Activated T-cell treated with anti-CD3 and anti-CD28 coated beads, Interleukin-2, amount 50 U/mL, for 24 hours (primary cell): ENCODE measurements at places on chromosomes 3 and 15.

DNA sequence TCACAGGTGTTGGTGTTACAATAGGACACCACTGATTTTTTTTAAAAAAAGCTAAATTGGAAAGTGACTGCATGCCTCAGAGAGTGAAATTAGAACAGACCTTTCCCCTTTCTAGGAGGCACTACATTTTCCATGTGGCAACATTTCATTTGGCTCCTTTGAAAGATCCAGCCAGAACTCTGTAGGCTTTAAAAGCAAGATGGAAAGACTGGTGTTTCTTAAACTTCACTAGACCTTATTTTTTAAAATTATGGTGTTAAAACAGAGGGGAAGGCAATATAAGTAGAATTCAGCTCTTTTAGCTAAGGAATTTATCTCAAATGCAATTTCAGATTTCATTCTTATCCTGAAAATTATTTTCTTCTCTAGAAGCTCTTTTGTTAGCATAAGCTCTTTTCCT, 317.6 kb upstream of the TGFBR2 start:
- H3K27ac ChIP-seq, result no peak overlapping the region
- no peak for DNase-seq
- H3K4me3 ChIP-seq, result no peak overlapping the region

DNA sequence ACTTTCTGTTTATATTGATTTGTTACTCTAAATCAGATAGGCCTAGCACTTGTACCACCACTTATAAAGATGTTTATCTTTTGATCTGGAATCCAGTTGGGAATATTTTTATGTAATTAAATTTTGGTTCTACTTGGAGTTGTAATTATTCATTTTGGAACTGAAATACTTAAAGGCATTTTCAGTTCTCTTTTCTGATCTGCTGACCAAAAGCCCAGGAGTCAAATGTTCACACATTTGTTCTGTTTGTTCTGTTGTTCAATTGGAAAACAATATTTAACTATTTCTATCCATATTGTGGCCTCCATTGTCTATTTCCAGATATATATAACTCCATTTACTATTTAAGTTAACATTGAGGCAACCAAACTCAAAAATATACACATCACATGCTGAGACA, 912.4 kb upstream of the EPHA6 start:
- no peaks in the 10 kb centered on the region for H3K4me1 ChIP-seq
- DNase-seq, result no peak
- no peak overlapping the region for H3K27ac ChIP-seq
- no peak overlapping the region for H3K4me3 ChIP-seq
- no peaks in the 10 kb centered on the region for H3K36me3 ChIP-seq

GRCh38 chr3:104696470-104696869, 670.2 kb upstream of the ALCAM start:
- H3K4me3 ChIP-seq, result no peak overlapping the region
- no peaks in the 10 kb centered on the region for H3K27me3 ChIP-seq
- no peaks in the 10 kb centered on the region for H3K4me1 ChIP-seq
- no peak overlapping the region for H3K27ac ChIP-seq

DNA sequence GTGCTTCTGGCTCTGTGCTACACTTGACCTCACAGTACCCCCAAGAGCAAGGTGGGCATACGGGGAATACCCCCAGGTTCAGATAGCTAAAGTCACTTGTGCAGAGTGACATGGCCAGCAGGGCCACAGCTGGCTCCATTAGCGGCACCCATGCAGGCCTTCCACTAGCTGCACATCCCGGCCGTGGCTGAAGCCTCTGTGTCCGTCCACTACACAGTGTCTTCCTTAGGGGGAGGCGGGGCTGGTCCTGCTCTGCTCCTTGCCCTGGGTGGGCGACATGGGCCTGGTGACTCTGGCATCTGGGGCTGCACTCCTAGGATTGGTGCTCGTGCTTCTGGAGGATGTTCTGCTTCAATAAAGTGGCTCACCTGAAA, 169.1 kb upstream of the IQSEC1 start:
- H3K4me3 ChIP-seq, result no peak overlapping the region
- H3K36me3 ChIP-seq, result no peaks in the 10 kb centered on the region

DNA sequence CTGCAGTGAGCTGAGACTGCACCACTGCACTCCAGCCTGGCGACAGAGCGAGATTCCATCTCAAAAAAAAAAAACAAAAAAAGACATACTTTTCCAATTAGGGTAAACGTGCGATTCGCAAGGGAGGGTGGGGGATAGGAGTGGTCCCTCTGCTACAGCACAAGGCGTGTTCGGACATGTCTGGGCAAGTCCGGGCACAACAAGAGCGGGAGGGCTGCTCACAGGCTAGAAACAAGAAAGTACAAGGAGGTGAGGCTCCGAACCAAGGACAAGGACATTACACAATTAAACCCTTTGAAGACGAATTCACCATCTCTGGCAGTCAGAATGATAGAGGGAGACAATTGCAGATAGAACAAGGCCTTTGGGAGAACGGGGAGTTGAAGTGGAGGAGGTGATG, 32.2 kb upstream of the BCL2A1 start:
- H3K4me3 ChIP-seq, result no peak overlapping the region
- DNase-seq, result no peak
- no peaks in the 10 kb centered on the region for H3K27me3 ChIP-seq

DNA sequence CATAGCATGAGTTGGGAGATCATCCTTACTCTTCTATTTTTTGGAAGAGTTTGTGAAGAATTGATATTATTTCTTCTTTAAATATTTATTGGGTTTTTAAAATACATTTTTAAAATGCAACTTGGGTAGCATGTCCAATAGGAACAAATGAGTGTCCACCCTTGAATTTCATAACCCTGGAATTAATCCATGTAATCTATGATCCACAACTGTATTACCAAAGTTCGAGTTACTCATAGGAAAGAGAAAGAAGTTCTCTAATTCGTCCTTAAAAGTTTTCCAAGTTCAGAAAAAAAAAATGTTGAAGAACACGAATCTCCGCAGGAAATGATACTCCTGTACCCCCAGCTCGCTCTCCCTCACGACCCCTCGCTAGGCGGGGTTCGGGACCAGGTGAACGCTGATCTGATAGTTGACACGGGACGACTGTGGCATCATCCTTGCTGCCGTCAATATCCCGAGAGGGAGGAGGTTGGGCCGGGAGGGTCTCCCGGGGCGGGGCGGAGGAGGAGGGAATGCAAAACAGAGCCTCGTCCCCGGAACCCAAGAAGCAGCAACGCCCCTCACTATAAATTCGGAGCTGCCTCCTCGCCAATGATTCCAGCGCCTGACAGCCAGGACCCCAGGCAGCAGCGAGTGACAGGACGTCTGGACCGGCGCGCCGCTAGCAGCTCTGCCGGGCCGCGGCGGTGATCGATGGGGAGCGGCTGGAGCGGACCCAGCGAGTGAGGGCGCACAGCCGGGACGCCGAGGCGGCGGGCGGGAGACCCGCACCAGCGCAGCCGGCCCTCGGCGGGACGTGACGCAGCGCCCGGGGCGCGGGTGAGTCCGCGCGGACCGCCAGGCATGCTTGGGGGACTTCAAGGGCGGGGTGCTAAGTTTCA, at the start of gene AGTR1:
Gene AGTR1 (plus strand): TSS at position 598 of the 884 bp plus-strand sequence. CDS start 43,133 bp downstream, outside the sequence.
- DNase-seq, result no peak
- H3K36me3 ChIP-seq, result no peaks in the 10 kb centered on the region
- H3K4me1 ChIP-seq, result no peaks in the 10 kb centered on the region
- H3K27ac ChIP-seq, result no peak within 1 kb of the TSS

- peaks cover 15% of the 10 kb centered on the region for H3K4me1 ChIP-seq
- H3K27me3 ChIP-seq, result peaks cover 49% of the 10 kb centered on the region
- no peaks in the 10 kb centered on the region for H3K36me3 ChIP-seq
- H3K4me3 ChIP-seq, result no peak overlapping the region
Observed at GRCh38 chr15:95559875-95560394, 770.6 kb upstream of the NR2F2 start.

DNA sequence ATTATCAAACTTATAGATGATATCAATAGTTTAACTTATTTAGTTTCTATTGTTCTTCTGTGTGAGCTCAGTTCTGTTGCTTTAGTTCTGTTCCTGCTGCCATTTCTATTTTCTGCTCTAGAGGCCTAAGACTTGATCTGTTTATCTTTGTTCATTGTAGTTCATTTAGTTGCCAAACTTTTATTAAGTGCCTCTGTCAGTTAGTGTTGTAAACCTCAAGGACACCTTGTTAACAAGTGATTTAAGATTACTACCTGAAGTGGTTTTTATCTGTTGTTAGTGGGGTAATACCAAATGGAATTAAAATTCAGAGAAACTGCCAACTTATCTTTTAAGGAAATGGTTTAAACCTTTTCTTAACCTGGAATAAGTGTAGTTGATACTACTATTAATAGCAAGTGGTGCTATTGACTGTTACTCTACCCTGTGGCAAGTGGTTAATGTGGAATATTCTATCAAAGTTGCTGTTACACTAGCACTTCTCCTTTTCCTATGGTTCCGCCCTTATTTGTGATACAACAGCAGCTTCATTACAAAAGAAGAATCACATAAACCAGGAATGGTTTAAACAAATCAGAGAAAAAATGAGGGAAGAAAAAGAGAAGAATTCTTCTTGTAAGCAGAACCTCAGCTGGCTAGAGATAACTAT, 500.6 kb upstream of the GOLIM4 start:
- H3K27ac ChIP-seq, result no peak overlapping the region
- no peaks in the 10 kb centered on the region for H3K4me1 ChIP-seq
- H3K4me3 ChIP-seq, result no peak overlapping the region
- H3K36me3 ChIP-seq, result no peaks in the 10 kb centered on the region

- peaks cover 6% of the 10 kb centered on the region for H3K4me1 ChIP-seq
- H3K36me3 ChIP-seq, result no peaks in the 10 kb centered on the region
- peak overlapping the region; percentile 23 for H3K27ac ChIP-seq
- no peak for DNase-seq
- H3K4me3 ChIP-seq, result no peak overlapping the region
Observed at GRCh38 chr3:42658091-42658770, 4.7 kb downstream of the ZBTB47 start.

DNA sequence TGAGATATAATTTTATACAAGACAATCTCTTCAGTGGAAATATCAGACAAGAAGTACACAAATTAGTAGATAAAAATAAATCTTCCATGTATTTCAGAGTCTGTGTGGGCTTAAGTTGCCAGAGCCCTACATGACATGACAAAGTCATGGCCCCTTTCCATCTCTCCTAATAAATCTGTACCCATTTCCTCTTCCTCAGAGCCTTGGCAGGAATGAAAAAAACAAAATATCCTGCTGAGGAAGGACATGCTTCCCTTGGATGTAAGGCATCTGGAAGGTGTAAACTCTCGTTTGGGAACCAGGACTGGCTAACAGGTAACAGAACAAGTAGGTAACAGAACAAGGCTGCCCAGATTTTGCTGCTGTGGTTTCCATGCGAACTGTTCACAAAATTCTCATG, 148.1 kb downstream of the SNRK start:
- no peak overlapping the region for H3K27ac ChIP-seq
- peaks cover 13% of the 10 kb centered on the region for H3K36me3 ChIP-seq
- H3K27me3 ChIP-seq, result no peaks in the 10 kb centered on the region
- H3K4me3 ChIP-seq, result no peak overlapping the region
- H3K4me1 ChIP-seq, result peaks cover 1% of the 10 kb centered on the region
- no peak for DNase-seq

DNA sequence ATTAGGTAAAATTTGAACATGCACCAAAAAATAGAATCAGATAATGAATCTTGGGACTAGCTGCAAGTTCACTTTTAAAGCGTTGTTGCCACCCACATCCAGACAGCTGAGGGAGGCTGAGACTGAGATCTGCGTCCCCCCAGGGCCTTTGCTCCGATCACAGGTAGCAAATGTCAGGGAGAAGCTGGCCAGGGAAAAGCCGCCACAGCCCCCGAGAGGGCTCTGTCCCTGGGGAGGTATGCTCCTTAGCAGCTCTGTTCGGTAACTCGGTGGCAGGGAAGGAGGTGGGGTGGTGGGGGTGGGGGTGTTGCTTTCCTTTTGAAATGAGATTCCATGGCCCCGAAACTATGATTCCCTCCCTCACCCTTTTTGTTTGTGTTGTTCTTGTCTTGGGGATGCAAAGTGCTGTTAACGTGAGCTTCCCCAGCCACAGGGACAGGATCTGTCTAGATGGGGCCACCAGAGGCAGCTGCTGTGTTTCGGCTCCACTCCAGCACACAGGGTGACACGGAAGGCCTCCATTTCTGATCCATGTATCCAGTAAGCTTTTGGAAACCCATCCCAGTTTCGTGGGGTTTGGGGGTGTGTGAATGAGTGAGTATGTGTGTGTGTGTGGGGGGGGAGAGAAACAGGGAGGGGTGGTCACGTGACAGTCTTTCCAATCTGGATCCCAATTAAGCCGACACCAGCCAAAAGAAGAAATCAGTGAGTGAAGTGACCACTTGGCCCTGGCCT, 1.1 kb upstream of the MINAR1 start:
- peaks cover 9% of the 10 kb centered on the region for H3K4me1 ChIP-seq
- H3K36me3 ChIP-seq, result no peaks in the 10 kb centered on the region
- peaks cover 78% of the 10 kb centered on the region for H3K27me3 ChIP-seq
- H3K27ac ChIP-seq, result no peak overlapping the region

DNA sequence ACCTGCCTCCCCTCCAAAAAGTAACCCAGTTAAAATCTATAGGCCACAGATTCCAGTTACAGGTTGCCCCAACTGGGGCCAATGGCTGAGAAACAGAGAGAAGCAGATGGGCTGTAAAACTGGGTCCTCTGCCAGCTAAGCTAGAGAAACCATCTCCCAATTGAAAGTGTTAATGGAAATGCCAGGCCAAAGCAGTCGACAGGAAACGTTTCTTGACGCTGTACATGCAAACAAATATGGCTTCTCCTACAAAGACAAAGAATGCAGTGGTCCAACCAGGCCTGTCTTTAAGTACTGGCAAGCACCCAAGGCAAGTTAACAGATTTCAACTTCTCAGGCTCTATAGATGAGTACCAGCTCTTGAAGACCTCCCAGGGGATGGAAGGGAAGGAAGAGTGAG, 71.3 kb downstream of the MAGI1 start:
- no peak overlapping the region for H3K27ac ChIP-seq
- H3K4me1 ChIP-seq, result peaks cover 15% of the 10 kb centered on the region
- H3K27me3 ChIP-seq, result peaks cover 5% of the 10 kb centered on the region
- no peak for DNase-seq
- H3K4me3 ChIP-seq, result no peak overlapping the region
